ENCODE measurements at places on chromosomes 2 and 18.
A peak's percentile ranks its signal among the peaks of the same experiment; 100 is the strongest.

- DNase-seq = no peak
Measured at GRCh38 chr2:96523659-96524481, 12.7 kb upstream of the ARID5A start.

- DNase-seq = no peak
Measured at GRCh38 chr2:226526716-226527115, 272.9 kb downstream of the IRS1 start.

GRCh38 chr2:121071034-121071504, 213.9 kb downstream of the TFCP2L1 start:
- no peak for DNase-seq

DNA sequence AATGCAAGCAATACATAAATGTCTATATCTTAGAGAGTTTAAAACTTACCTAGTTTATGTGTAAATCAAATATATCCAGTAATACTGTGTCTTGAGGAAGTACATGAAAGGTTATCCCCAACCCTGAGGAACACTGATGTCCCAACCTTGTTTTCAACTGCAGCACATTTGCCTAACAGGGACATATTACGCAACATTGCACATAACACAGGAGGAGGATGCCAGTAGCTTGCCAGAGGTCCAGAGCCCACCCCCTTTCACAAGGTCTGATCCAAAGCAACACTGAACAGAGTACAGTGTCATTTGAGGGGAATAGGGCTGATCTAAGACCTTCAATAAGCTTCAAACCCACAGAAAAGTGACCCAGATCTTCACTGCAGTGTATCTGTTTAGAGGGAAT, 678.5 kb downstream of the ARHGAP15 start:
- DNase-seq = no peak

DNA sequence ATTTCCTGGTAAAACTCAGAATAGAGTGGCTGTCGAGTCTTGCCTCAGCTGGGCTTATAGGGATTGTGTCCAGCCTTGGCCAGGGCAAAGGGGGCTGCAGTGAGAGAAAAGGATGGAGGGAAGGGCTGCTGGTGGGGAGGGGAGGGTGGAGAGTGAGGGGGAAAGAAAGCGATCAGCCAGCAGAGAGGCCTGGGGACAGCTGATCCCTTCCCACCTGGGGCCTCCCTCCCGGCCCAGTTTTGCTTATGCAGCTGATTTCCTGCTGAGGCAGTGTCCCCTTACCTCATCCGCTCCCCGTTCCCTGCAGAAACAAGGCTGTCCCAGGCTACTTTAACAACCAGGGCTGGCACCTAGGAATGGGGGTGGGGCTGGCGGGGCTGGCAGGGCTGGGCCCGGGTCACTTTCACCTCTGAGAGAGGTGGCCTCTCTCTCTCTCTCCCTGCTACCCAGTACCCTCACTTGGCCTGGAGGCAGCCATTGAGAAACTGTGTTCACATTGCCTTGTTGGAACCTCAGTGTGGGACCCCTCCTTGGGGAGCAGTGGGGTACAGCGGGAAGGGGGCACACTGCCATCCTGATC, 12.2 kb upstream of the GMPPA start:
- DNase-seq = no peak

DNA sequence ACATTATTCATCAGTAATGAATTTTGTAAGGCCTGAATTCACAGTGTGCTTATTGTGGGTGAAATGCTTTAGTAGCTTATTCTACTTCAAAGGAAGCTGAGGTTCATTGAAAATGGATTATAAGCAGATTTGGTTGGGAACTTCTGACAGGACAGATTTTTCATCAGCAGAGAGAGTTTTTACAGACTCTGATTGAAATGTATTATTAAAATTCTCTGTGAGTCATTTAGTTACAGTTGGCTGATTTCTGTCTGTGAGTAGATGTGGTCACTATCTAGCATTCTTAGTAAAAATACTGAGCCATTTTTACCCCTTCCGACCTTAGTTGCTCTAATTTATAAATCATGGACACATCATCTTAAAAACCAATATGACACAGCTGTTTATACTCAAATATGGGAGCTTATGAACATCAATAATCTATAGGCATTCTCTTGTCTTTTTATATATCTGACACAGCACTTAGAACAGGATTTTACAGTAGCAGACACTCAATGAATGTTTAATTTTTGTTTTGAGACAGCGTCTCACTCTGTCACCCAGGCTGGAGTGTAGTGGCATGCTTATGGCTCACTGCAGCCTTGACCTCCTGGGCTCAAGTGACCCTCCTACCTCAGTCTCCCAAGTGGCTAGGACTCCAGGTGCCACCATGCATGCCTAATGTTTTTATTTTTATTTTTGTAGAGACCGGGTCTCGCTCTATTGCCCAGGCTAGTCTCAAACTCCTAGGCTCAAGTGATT, 239.6 kb downstream of the BABAM2 start:
- DNase-seq = no peak

DNA sequence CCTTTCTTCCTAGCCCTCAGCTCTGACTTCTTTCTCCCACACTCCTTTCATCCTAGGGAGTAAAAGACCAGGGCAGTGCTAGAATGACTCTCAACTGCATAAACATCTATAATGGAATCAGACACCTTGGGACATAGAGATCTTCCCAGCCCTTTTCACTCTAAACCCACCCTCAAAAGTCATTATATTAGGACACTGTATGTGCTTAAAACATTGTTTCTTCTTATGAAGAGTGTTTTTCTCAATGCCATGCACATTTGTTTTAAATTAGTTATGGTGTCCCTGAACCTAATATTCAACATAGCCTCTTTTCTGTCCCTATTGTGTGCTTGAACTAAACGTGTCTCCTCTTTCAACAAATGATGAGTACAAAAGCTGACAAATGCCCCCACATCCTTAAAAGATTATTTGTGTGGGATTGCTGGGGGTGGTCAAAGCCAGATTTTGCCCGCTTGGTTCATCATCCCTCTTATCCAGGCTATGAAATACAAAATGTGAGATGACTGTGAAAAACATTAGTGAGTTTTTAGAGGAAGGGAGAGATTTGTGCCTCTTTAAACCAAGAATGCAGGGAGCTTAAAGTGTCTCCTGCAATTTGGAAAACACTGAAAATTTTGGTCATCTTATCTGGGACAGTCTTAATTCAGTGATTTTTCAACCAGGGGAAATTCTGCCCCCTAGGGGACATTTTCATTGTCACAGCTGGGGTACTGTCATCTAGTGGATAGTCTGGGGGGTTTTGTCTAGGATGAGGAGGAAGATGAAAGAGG, 29.0 kb downstream of the SERPINB5 start:
- DNase-seq = no peak

- DNase-seq = no peak
Measured at GRCh38 chr2:152523091-152523490, 188.1 kb downstream of the FMNL2 start.

- no peak for DNase-seq
Measured at GRCh38 chr2:150472511-150472899, 15.0 kb downstream of the RND3 start.

GRCh38 chr2:152432765-152433164, 97.8 kb downstream of the FMNL2 start:
- DNase-seq = no peak

- no peak for DNase-seq
Measured at GRCh38 chr2:127664895-127665225, 10.5 kb downstream of the LIMS2 start.

- no peak for DNase-seq
Measured at GRCh38 chr2:64325477-64325851, 128.5 kb upstream of the LGALSL start.

DNA sequence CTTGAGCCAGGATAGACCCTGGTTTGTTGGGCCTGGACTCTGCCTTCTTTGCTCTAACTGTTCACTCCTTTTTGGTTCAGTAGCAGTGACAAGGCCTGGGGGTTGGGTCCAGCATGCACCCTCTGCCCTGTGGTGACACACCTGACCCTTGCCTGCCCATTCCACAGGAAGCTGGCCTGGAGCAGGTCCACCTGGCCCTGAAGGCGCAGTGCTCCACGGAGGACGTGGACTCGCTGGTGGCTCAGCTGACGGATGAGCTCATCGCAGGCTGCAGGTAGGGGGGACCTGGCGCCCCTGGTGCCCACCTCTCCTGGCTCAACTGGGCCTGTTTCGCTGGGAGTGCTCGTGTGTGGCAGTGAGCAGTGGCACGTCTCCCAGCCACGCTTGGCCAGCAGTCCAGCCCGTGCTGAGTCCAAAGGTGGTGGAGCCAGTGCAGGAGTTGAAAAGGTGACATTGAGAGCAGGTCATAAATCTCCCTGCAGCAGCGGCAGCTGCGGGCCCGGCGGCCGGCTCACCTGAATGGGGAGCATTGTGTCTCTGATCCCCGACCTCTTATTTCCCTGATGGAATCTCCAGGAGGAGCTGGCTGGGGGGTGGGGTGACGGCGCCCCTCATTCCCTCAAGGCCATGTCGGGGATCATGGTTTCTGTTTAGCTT, 102.6 kb downstream of the DYSF start:
- no peak for DNase-seq

DNA sequence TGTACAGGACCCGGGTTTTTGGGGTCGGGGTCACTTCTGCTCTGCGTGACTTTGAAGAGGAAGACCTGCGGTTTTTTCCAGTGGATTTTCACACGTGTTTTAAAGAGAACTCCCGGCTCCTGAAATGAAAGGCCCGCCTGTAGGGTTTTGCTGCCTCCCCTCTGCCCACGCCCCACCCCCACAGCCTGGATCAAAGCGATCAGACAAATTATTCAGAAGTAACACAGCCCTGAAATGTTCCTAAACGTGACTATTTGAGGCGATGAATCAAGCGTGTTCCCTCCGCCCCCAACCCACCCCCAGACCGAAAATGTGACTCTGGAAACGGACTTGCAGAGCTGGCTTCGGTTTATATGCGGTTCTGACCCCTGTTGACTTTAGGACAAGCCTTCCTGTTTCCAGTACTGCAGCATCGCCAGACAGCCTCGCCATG, 28.7 kb upstream of the SMIM21 start:
- no peak for DNase-seq

- no peak for DNase-seq
Measured at GRCh38 chr2:193517615-193518014, 1322.9 kb upstream of the TMEFF2 start.

DNA sequence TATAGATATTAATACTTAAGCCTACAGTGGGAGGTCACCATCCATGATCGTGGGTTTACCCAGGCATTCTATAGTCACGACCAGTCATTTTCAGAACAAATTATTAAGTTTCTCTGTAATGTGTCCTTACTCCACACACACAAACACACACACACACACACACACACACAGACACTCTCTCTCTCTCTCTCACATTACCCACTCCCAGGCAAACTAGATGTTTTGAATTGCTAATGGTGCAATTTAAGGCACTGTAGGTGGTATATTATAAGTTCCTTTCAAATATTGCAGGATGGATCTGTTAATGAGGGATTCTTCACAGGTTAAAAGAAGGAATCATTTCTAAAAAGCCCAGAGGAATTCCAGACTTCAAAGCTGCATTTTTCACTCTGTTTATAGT, 657.8 kb downstream of the MBD2 start:
- DNase-seq = no peak

- DNase-seq = no peak
Measured at GRCh38 chr2:85089585-85089984, 43.6 kb upstream of the TCF7L1 start.

DNA sequence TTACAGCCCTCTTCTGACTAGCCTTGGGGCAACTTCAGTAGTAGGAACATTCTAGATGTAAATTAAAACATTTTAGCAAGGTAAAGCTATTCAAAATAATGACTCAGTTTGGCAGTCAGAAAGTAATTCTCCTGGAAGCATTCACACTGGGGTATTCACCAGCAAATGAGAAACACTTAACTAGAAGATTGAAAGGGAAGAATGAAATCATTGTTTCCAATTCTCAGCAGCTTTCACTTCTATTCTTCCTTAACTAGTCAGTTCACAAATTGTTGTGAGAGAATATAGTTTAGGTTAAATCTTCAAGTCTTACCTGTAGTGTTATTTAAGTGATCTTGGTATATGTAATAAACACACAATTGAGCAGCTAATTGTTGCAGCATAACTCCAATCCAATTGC, 1135.6 kb upstream of the FAM98A start:
- DNase-seq = no peak

DNA sequence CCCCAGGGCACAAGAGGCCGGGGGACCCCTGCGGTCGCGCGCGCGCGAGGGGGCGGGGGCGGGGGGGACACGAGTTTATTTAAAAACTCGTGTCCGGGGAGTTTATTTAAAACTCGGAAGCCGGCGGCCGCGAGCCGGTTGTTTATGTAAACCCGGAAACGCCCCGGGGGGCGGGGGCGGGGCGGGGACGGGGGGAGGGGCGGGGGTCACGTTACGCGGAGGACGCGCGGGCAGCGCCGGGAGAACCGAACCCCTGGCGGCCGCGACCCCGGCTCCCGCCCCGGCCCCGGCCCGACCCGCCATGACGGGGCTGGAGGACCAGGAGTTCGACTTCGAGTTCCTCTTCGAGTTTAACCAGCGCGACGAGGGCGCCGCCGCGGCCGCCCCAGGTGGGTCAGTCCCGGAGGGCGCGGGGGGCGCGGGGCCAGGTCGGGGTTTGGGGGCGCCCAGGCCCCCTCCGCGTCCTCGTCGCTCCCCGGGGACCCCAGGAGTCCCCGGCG, 4.4 kb downstream of the NFATC1 start:
- DNase-seq = peak; percentile 64

GRCh38 chr2:79985571-79985970, 319.0 kb downstream of the LRRTM1 start:
- DNase-seq = no peak

- no peak for DNase-seq
Measured at GRCh38 chr2:164737612-164738081, 104.0 kb downstream of the COBLL1 start.

- no peak for DNase-seq
Measured at GRCh38 chr2:171814883-171815282, 79.2 kb downstream of the SLC25A12 start.

- no peak for DNase-seq
Measured at GRCh38 chr18:54381640-54382039, 23.9 kb downstream of the C18orf54 start.

- DNase-seq = no peak
Measured at GRCh38 chr2:22697054-22697788, 687.8 kb upstream of the KLHL29 start.

Measured in stimulated activated CD8-positive, alpha-beta memory T cell treated with anti-CD3 and anti-CD28 coated beads, Interleukin-12 subunit alpha, Interleukin-12 subunit beta, amount 100 ng/mL, for 1 hour (primary cell).